ENCODE measurements at places on chromosomes 3 and 15. TPM values are rescaled to one million over a fixed set of nuclear protein-coding genes. Genes with fewer than 3 reads are reported as not detected.

The MAPKBP1 gene
- 26.3 TPM for total RNA-seq

The ZNF620 gene
- total RNA-seq = 6.0 TPM

The KCNAB1 gene
- total RNA-seq = not detected

The MORC1 gene
- total RNA-seq = not detected

The SMCO1 gene
- not detected for total RNA-seq

The HRG gene
- not detected for total RNA-seq

The MAP6D1 gene
- 2.1 TPM for total RNA-seq

The TPRG1 gene
- 11.2 TPM for total RNA-seq

GRCh38 chr3:161452179-161452578, 44.4 kb upstream of the OTOL1 start:
- H3K27me3 ChIP-seq = no peaks in the 10 kb centered on the region
- no peak overlapping the region for H3K27ac ChIP-seq
- no peak overlapping the region for H3K4me3 ChIP-seq
- no peaks in the 10 kb centered on the region for H3K36me3 ChIP-seq
- DNase-seq = no peak
- H3K4me1 ChIP-seq = no peaks in the 10 kb centered on the region

- DNase-seq = no peak
- no peaks in the 10 kb centered on the region for H3K4me1 ChIP-seq
- no peak overlapping the region for H3K4me3 ChIP-seq
- H3K36me3 ChIP-seq = no peaks in the 10 kb centered on the region
Observed at GRCh38 chr15:63083541-63083940, 38.1 kb upstream of the LACTB start.

GRCh38 chr3:155131104-155131503, 51.0 kb downstream of the MME start:
- no peaks in the 10 kb centered on the region for H3K27me3 ChIP-seq
- H3K4me1 ChIP-seq = no peaks in the 10 kb centered on the region
- no peak overlapping the region for H3K4me3 ChIP-seq
- no peak overlapping the region for H3K27ac ChIP-seq
- no peak for DNase-seq

DNA sequence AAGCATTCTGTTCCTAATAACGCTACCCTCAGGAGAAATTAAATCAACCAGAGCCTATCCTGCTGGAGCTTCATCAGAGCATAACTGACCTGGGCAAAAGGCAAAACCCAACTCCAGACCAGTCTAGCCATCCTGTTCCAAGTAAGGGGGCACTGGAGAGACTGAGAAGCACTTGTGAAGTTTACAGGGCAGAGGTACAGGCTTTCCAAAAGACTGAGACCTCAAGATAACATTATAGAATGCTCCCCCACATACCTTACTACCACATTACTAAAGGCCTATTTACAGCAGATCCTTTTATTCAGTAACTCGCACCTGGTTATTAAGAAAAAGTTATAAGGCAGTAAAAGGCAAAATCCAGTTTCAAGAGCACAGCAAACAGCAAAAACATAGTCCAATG, 35.5 kb downstream of the RFX7 start:
- H3K27ac ChIP-seq = peak overlapping the region; percentile 59
- peaks cover 70% of the 10 kb centered on the region for H3K4me1 ChIP-seq
- peaks cover 22% of the 10 kb centered on the region for H3K36me3 ChIP-seq
- DNase-seq = no peak
- no peaks in the 10 kb centered on the region for H3K27me3 ChIP-seq

DNA sequence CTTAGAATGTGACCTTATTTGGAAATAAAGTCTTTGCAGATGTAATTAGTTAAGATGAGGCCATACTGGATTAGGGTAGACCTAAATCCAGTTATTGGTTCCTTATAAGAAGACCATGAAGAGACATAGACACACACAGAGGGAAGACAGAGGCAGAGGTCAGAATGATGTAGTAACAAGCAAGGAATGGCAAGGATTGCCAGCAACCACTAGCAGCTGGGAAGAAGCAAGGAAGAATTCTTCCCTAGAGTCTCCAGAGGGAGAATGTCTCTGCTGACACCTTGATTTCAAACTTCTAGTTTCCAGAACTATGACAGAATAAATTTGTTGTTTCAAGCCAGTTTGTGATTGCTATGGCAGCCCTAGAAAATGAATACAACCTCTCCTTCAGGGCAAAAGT, 116.7 kb downstream of the WDR76 start:
- no peak for DNase-seq
- H3K27me3 ChIP-seq = no peaks in the 10 kb centered on the region
- peaks cover 13% of the 10 kb centered on the region for H3K4me1 ChIP-seq
- H3K4me3 ChIP-seq = no peak overlapping the region
- H3K27ac ChIP-seq = no peak overlapping the region

DNA sequence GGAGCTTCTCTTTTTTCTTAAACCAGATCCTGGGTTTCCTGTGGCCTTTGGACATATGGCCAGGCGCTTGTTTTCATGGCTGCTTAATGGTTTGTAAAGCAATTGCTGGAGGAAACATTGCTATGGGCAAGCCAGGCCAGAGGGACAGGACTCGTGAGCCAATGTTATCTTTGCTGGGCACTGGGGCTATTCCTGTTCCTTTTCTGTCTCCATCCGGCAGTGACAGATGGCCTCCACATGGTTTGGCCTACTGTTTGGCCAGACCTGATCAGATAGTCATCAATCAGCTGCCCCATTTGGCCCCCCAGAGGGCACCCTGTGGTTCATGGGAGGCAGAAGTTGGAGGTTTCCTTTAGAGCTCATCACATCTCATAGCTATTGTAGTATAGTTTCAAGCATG, 326.1 kb upstream of the ROPN1 start:
- H3K36me3 ChIP-seq = no peaks in the 10 kb centered on the region
- no peak overlapping the region for H3K27ac ChIP-seq
- no peaks in the 10 kb centered on the region for H3K27me3 ChIP-seq
- no peak for DNase-seq
- H3K4me3 ChIP-seq = no peak overlapping the region

GRCh38 chr15:44246521-44247268, 41.8 kb upstream of the GOLM2 start:
- H3K27ac ChIP-seq = no peak overlapping the region
- no peaks in the 10 kb centered on the region for H3K36me3 ChIP-seq
- DNase-seq = no peak
- H3K27me3 ChIP-seq = peaks cover 4% of the 10 kb centered on the region
- no peaks in the 10 kb centered on the region for H3K4me1 ChIP-seq

DNA sequence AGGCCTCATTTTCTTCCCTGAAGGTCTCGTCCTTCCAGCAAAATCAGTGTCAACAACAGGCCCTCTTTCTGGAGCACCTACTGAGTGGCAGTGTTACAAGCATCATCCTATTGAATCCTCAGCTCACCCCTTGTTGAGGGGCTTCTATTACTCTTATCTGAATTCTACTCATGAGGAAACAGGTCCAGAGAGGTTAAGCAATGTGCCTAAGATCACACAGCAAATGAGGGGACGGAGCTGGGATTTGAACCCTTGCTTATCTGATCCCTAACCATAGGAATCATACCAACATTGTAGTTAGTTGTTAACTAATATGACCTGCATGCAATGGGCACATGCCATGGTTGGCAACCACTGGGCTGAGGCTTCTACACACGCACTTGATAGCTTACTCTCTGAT, 63.0 kb downstream of the SLC6A6 start:
- no peak for DNase-seq
- no peak overlapping the region for H3K4me3 ChIP-seq
- peaks cover 12% of the 10 kb centered on the region for H3K36me3 ChIP-seq
- H3K4me1 ChIP-seq = peaks cover 22% of the 10 kb centered on the region
- no peak overlapping the region for H3K27ac ChIP-seq

- H3K4me1 ChIP-seq = peaks cover 30% of the 10 kb centered on the region
- peak; percentile 50 for DNase-seq
- peak overlapping the region; percentile 66 for H3K27ac ChIP-seq
- peaks cover 14% of the 10 kb centered on the region for H3K36me3 ChIP-seq
- H3K4me3 ChIP-seq = no peak overlapping the region
Observed at GRCh38 chr3:106609666-106610301, 741.0 kb upstream of the CBLB start.

DNA sequence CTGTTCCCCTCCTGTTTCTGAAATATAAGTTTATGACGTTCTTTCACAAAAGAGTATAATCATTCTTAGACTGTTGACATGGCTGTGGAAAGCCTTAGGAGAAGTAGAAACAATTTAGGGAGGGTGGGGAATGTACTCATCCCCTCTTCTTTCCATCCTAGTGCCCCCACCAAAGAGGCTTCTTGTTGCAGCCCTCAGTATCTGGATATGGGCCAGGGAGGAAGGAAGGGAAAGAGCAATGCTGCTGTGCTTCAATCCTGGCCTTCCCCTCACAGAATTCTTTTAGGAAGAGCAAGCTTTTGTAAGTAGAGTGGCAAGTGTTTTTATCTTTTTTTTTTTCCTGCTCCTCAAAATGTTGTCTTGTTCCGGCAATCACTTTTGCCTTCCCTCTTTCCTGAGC, 1.7 kb downstream of the INAFM2 start:
- H3K36me3 ChIP-seq = peaks cover 8% of the 10 kb centered on the region
- DNase-seq = no peak
- peaks cover 13% of the 10 kb centered on the region for H3K27me3 ChIP-seq

- H3K4me3 ChIP-seq = no peak overlapping the region
- peaks cover 44% of the 10 kb centered on the region for H3K36me3 ChIP-seq
- peaks cover 18% of the 10 kb centered on the region for H3K4me1 ChIP-seq
Observed at GRCh38 chr3:15050405-15051092, 14.6 kb downstream of the MRPS25 start.

- peaks cover 4% of the 10 kb centered on the region for H3K36me3 ChIP-seq
- H3K27ac ChIP-seq = peak overlapping the region; percentile 89
- peaks cover 7% of the 10 kb centered on the region for H3K4me1 ChIP-seq
- peaks cover 2% of the 10 kb centered on the region for H3K27me3 ChIP-seq
- DNase-seq = peak; percentile 41
- H3K4me3 ChIP-seq = peak overlapping the region; percentile 79
Observed at GRCh38 chr3:48655606-48656005, 7.1 kb downstream of the CELSR3 start.

DNA sequence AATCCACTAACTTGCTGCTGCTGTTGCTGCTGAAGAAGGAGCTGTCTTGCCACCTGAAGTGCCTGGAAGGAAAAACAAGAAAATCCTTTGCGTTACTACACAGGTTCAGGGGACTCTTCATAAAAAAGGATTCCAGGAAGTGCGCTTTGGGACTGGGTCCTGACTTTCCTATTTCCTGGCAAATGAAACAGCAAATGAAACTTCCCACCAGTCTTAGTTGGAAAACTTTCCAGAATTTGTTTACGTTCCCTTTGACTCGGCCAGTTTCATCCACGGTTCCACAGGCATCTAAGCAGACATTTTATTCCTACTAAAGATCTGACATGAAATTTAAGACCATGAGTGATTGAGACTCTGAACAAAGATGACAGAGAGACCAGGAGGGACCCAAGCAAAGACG, 471.0 kb downstream of the FOXP1 start:
- peaks cover 63% of the 10 kb centered on the region for H3K4me1 ChIP-seq
- no peak overlapping the region for H3K4me3 ChIP-seq
- H3K27ac ChIP-seq = no peak overlapping the region
- peaks cover 55% of the 10 kb centered on the region for H3K36me3 ChIP-seq

DNA sequence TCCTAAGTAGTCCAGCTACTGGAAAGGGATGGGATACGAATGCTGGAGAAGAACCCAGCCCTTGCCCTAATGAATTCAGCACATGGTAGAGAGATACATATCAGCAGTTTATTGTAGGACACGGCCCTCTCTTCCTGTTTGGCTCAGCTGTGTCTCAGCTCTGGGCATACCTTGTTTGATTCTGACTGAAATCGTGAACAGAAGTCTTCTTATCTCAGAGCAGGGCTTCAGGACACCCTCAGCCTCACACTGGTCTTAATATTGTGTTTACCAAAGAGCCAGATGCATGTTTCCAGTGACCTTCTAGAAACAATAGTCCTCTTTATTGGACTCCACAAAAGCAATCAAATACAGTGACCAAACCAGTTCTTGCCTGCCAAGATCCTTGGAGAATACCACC, 54.7 kb downstream of the FAM174B start:
- DNase-seq = no peak
- no peaks in the 10 kb centered on the region for H3K36me3 ChIP-seq
- no peaks in the 10 kb centered on the region for H3K4me1 ChIP-seq

DNA sequence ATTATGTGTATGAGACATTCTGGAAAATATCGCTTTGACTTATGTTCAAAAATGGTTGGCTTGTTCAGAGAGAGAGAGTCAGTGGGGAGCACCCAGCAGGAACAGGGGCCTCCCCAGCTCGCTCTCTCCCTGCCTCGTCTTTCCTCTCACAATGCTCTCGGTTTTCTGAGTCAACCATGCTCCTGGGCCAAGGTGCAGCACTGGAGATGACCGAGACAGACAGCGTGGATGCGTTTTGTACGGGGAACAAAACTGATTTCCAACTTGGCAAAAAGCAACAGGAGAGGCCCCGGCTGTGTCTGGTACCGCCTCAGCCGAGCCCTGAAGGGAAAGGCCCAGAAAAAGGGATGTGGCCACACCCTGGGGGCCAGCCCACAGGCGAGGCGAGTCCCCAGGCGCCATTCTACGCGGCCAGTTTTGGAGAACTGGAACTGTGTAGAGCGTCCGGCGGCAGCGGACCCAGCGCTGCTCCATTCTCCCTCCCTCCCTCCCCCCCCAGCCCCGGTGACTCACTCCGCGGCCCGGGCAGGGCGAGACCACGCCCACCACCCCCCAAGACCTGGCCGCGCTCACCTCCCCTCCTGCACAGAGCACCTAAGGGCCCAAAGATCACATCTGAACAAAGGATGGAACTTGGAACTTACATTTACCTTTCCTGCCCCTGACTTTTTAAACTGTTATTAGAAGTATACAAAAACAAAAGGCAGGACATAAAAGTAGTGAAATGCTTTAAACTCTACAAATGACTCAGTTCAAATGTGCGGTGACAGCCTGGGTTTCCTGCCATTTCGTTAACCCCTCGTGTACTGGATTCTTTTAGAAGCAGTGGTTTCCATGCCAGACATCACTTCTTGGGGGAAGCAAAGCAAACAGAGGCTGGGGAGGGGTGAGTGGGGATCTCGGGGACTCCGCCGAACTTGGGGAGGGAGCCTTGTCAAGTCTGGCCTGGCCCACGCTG, 12.7 kb downstream of the ATP10A start:
- H3K4me1 ChIP-seq = peaks cover 89% of the 10 kb centered on the region
- peak overlapping the region; percentile 93 for H3K4me3 ChIP-seq
- DNase-seq = peak; percentile 58
- no peaks in the 10 kb centered on the region for H3K27me3 ChIP-seq
- peak overlapping the region; percentile 100 for H3K27ac ChIP-seq

DNA sequence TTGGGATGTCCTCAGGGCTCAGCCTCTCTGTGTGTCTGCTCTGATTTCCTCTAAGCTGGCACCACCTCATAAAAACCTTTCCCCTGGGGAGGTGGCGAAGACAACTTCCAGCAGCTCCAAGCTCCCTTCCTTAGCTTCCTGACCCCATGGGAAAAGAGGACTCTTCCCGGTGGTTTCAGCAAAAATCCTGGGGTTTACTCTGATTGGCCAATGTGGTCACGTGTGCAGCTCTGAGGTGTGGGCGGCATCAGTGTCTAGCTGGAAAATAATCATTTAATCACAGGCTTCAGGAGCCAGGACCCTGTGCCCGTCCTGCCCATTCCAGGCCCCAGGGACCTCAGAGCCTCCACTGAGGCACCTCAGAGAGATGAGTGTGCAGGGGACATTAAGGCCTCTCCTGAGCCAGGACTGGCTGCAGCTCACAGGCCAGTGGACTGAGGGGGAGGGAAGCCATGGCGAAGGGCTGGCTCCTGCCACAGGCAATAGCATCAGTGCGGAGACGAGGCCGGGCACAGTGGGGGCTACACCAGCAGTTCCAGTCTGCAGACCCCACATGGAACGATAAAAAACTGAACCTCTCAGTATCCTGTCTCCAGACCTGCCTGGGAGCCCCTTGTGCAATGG, 104.1 kb downstream of the TPRA1 start:
- no peak overlapping the region for H3K4me3 ChIP-seq
- no peaks in the 10 kb centered on the region for H3K36me3 ChIP-seq
- DNase-seq = no peak

GRCh38 chr3:135007607-135008006, 212.5 kb downstream of the EPHB1 start:
- H3K27me3 ChIP-seq = no peaks in the 10 kb centered on the region
- H3K4me1 ChIP-seq = no peaks in the 10 kb centered on the region
- DNase-seq = no peak
- no peaks in the 10 kb centered on the region for H3K36me3 ChIP-seq
- no peak overlapping the region for H3K27ac ChIP-seq
- H3K4me3 ChIP-seq = no peak overlapping the region
